ENCODE measurements at places on chromosomes 1 and 21. TPM values are rescaled to one million over a fixed set of nuclear protein-coding genes. Genes with fewer than 3 reads are reported as not detected.

DNA sequence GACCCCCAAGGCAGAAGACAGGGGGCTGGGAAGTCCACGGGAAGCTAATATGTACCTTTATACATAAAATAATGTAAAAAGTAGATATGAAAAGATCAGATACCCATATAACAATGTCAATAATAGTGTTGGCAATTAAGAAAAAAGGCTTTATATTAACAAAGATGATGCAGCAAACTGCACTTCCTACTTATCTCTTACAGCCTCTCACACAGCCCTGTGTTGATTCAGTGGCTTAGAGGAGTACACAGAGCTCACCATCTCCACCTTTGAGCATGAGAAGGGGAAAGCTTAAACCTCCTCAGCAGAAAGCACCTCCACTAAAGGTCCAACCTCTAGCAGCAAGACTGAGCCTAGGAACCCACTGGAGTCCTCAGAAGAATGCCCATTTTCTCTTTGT, 7.2 kb upstream of the VSIG8 start:
- no peak for DNase-seq

- no peak for DNase-seq
Observed at GRCh38 chr1:32939655-32940371, 24.8 kb downstream of the RNF19B start.

DNA sequence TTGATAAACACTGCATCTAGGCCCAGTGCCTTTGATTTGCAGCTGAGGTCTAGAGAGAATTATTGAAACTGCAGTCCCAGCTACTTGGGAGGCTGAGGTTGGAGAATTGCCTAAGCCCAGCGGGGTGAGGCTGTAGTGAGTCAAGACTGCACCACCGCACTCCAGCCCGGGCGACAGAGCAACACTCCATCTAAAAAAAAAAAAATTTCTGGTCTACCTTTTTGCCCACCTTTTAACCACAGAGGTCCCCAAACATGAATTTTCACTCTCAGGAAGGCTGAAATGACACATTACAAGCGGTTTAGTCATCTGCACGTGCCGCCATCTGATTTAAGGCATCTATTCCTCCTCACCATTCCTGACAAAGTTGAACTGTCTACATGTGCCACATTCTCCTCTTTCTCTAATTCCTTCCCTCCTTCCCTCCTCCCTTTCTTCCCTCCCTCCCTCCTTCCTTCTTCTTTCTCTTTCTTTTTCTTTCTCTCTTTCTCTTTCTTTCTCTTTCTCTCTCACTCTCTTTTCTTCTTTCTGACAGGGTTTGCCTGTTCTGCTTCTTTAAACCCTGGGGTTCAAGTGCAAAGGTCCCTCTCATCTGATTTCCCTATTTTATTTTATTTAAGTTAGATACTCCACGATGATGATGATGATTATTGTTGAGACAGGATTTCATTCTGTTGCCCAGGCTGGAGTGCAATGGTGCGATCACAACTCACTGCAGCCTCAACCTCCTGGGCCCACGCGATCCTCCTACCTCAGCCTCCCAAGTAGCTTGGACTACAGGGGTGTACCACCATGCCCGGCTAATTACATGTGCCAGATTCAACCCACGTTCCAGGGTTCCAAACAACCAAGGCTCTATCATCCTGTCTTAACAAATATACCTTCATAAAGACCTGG, 3.0 kb upstream of the SOD1 start:
- no peak for DNase-seq

- no peak for DNase-seq
Observed at GRCh38 chr1:160328184-160328583, 14.9 kb downstream of the COPA start.

GRCh38 chr1:25026304-25026703, 96.2 kb upstream of the RUNX3 start:
- DNase-seq = no peak

The COG2 gene
- total RNA-seq = 27.3 TPM

The NVL gene
- 41.6 TPM for total RNA-seq

- no peak for DNase-seq
Observed at GRCh38 chr21:46527801-46528200, 69.1 kb downstream of the DIP2A start.

DNA sequence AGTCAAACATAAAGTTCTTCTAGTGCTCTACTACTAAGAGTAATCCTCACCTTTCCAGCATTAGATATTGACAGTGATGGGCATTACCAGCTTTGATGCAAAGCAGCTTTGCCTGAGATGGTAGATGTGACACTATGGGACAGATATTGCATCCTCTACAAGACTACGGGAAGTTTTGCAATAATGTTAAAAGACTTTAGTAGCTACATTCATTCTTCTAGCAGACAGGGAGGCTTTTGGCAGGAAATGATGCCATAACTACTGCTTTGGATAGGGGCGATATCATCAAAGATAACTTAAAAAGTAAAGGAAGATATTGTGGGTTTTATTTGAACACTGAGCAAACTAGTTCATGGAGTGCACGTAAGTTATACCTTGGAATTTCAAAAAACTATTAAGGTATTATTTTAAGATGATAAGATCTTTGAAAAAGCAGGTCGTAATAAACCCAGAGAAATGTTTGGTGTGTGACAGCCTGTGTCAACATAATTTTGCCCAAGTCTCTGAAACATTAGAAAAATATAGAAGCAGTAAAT, 368.3 kb upstream of the TMPRSS15 start:
- DNase-seq = no peak

The PDC gene
- not detected for total RNA-seq

DNA sequence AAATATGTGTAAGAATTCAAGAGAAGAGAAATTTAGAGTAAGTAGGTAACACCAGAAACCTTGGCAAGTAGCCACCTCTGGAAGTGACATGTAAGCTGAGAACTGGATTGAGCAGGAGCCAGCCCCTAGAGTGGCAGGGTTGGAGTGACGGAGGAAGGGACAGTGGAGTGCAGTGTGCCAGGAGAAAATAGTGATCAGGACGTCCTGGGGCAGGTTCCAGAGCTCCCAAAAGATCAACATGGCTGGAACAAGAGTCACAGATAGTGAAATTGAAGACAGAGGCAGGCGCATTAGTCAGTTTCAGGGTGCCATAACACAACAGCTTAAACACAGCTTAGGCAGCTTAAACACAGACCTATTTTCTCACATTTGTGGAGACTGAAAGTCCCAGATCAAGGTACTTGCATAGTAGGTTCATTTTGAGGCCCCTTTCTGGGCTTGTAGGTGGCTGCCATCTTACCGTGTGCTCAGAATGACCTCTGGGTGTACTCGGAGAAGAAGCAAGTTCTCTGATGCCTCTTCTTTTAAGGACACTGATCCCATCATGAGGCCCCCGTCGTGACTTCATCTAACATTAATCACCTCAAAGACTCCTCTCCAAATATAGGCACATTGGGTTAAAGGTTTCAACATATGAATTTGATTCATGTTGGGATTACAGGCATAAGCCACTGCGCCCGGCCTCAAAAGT, 37.2 kb downstream of the GNPAT start:
- no peak for DNase-seq

The RCSD1 gene
- 157 TPM for total RNA-seq

DNA sequence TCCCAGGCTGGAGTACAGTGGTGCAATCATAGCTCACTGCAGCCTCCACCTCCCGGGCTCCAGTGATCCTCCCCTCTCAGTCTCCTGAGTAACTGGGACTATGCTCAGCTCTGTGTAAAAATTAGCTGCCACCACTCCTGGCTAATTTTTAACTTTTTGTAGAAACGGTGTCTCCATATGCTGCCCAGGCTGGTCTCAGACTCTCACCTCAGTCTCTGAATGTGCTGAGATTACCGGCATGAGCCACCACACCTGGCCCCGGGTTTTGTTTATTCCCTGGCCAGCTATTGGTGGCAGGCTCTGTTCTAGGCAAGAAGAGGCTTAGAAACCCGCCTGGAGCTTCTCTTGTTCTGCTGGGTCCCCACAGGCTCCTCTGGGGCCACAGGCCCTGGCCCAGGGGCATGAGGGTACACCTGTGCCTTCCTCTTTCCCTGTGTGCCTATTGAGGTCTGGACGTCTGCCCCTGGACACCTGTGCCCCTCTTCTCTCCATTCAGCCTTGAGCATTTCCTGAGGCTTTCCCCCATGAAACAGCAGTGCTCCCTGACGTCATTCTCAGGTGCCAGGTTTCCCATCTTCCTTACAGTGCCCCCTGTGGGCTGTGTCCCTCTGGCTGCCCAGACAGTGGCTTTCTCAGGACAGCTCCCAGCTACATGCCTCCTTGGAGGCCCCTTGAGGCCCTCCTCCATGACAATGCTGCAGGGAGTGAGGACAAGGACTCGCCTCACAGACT, 57.5 kb downstream of the PCP4 start:
- DNase-seq = no peak

The WNT3A gene
- total RNA-seq = not detected

The WRAP73 gene
- 32.6 TPM for total RNA-seq

DNA sequence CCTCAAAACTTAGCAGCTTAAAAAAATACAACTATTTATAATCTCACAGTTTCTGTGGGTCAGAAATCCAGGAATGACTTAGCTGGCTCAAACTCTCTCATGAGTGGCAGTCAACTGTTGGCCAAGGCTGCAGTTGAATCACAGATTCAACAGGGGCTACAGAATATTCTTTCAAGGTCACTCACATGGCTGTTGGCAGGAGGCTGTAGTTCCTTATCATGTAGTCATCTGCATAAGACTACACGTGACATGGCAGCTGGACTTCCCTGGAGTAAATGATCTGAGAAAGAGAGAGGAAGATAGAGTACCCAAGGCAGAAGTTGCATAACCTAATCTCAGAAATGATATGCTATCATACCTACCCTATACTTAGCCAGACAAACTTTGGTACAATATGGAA, 75.2 kb upstream of the TSPAN2 start:
- DNase-seq = no peak

All from activated CD4-positive, alpha-beta T cell treated with anti-CD3 and anti-CD28 coated beads, Interleukin-2, amount 10 ng/mL, durations not matched to agents 7 days and 5 days (primary cell).